Stimulated activated CD8-positive, alpha-beta memory T cell treated with anti-CD3 and anti-CD28 coated beads, Interleukin-7, amount 100 ng/mL, for 24 hours (primary cell): ENCODE measurements at places on chromosomes 11 and 22.

GRCh38 chr11:76327756-76328388 is 53.1 kb downstream of the THAP12 start:
- DNase-seq = no peak

DNA sequence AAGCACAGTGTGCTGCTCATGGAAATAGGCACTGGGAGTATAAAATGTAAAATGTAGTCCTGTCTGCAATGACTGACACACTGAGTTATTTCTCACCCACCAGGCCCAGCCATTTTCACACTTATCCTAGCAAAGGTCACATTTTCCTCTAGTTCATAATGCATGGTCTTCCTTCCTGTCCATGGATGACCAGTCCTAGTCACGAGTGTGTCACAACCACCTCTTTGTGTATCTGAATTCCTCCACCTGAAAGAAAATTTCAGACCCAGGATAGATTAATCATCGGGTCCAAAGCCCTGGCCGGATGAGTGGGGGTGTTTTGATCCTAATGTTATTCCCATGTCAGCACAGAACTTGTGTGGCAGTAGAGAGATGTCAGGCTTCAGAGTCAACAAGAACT is at the start of gene MRGPRX4:
Gene MRGPRX4, plus strand, starts transcription at position 172 of the 400 bp plus-strand sequence. CDS start 420 bp downstream, outside the sequence.
- DNase-seq = no peak

- no peak for DNase-seq
Observed at GRCh38 chr11:19510468-19510867, 202.2 kb upstream of the NAV2 start.

DNA sequence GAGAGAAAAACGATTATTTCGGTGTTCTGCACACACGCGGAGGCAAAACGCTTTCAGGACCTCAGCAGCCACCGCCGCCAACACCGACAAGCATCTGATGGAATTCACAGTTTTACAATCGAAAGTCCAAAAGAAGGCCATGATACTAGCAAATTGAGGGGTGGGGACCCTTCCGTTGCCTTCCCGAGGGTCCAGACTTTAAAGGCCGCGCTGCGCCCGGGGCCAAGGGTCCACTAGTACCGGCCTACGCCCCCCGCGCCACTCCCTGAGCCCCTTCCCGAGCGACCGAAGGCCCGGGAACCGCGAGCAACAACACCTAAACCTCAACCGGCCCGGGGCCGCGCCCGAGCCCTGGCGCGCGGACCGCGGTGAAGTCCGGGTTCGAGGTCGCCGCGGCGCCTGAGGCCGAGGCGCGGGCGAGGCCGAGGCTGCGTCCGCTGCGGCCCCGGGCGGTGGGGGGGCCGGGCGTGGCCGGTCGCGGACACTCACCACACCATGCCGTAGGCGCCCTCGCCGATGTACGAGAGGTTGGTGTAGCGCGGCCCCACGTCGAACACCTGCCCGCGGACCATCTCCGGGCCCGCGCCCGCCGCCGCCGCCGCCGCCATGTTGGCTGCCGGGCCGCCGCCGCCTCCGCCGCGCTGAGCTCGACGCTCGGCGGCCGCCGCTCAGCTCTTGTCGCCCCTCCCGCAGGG is 465 bp downstream of the MAPK1 start:
- no peak for DNase-seq
